ENCODE measurements at places on chromosomes 2 and 18. TPM values are rescaled to one million over a fixed set of nuclear protein-coding genes. Genes with fewer than 3 reads are reported as not detected.

Gene COL3A1
- 2,175 TPM for total RNA-seq

Gene CNRIP1
- 70.9 TPM for total RNA-seq

Gene TMEM198
- total RNA-seq, result 1.3 TPM

Gene TRIM54
- total RNA-seq, result not detected

Gene SCYGR4
- total RNA-seq, result 0.11 TPM

Gene MSTN
- 0.32 TPM for total RNA-seq

Gene APLF
- total RNA-seq, result 11.4 TPM

Gene MC5R
- not detected for total RNA-seq

Gene FBXO36
- total RNA-seq, result 6.5 TPM

Gene WNT10A
- total RNA-seq, result not detected

Gene STEAP3
- 38.8 TPM for total RNA-seq

Gene MTIF2
- 44.3 TPM for total RNA-seq

Gene NPPC
- not detected for total RNA-seq

Gene CHST10
- 6.4 TPM for total RNA-seq

Gene ST8SIA5
- total RNA-seq, result 0.43 TPM

Gene NYAP2
- total RNA-seq, result not detected

Gene POTEF
- not detected for total RNA-seq

Gene ABCG5
- not detected for total RNA-seq

Gene L3MBTL4
- total RNA-seq, result 1.7 TPM

Data from articular chondrocyte of knee joint (primary cell).